ENCODE measurements at places on chromosomes 16 and 17.

DNA sequence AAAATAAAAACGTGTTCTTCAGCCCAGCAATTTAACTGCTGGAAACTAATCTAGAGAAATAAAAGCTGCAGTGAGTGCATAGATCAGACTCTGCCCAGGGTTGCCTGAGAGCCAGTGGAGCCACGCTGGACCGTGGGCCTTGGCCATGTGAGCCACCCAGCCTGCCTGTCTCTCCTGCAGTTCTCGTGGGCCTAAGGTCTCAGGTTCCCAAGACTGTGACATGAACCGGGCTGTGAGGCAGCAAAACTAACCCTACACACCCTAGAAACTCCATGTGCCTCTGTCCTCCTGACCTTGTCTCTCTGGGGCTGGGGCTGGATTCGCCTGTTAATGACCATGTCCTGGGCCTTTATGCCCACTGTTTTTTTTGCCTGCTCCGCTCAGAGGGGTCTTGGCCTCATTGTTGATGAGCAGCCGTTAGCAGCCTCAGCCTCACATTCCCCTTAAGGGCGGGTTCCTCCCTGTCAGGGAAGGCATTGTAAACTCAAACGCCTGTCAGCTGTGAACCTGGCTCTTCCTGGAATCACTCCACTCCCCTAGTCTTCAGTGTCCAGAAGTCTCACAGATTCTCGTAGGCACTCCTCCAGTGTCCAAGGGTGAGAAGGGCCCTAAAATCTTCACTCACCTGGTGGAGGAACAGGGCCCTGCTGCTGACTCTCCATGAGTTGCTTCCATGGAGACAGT lies 16.9 kb downstream of the C16orf90 start:
- no peak for DNase-seq

DNA sequence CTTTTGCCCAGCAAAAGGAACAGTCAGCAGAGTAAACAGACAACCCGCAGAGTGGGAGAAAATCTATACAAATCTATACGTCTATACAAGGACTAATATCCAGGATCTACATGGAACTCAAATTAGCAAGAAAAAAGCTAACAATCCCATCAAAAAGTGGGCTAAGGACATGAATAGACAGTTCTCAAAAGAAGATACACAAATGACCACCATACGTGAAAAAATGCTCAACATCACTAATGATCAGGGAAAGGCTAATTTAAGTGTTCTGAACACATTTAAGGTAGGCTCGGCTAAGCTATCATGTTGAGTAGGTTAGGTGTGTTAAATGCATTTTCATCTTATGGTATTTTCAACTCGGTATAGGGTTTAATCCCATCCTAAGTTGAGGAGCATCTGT lies 598.0 kb downstream of the WWOX start:
- DNase-seq = no peak

DNA sequence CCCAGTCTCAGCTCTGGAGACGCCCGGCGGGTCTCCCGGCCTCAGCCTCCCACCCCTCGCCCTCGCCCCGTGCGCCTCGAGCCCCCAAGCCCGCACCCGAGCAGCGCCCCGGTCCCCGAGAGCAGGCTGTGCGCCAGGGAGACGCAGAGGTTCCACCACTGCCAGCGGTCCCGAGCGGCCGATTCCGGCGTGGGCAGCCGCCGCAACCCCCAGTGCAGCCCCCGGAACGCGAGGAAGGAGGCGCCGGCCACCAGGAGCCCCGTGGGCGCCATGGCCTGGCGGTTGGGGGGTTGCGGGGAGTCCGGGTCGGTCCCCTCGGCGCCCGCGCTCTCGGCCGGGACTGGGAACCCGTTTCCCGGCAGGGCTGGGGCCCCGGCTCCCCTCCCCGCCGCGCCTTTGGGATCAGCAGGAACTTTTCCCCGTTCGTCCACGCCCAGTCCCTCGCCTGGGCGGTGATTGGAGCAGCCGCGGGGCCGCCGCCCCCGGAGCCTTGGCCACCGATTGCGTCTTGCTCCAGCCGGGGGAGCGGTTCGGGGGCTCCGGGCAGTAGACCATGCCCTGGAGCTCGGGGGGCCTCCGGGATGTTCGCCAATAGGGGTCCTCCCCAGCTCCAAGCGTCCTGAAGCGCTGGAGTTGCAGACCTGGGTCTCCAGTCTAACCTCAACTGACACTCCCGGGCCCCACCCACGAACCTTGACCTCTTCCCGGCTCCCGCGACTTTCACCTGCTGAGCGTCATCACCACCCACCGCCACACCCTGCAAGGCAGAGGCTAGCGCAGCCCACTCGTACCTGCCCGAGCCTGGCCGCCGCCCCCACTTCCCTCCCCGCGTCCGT lies at the start of gene TLCD2:
TLCD2 (minus strand) TSS at position 407 of the 836 bp plus-strand sequence; CDS start at position 272, 135 bp downstream.
- peak; percentile 81 for DNase-seq

GRCh38 chr17:81940538-81941483 lies 3.7 kb upstream of the PYCR1 start:
- DNase-seq = no peak

DNA sequence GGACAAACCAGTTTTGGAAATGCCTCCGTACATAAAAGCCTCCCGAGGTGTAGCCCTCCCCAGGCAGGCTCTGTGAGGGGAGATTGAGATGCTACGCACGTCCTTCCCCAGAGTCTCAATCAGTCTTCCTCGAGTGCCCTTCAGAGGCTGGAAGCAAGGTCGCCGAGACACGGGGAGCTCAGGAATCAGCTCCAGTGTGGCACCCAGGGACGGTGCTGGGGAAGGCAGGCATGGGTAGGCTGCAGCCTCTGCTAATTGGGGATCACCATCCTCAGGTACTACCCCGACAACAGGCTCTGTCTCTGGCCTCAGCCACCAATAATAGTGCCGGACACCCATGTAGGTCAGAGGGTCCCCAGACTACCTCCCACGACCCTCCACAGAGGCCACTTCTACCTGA lies 28.1 kb upstream of the GSG1L start:
- DNase-seq = no peak

GRCh38 chr17:74172700-74173099 lies 30.8 kb upstream of the RPL38 start:
- no peak for DNase-seq

DNA sequence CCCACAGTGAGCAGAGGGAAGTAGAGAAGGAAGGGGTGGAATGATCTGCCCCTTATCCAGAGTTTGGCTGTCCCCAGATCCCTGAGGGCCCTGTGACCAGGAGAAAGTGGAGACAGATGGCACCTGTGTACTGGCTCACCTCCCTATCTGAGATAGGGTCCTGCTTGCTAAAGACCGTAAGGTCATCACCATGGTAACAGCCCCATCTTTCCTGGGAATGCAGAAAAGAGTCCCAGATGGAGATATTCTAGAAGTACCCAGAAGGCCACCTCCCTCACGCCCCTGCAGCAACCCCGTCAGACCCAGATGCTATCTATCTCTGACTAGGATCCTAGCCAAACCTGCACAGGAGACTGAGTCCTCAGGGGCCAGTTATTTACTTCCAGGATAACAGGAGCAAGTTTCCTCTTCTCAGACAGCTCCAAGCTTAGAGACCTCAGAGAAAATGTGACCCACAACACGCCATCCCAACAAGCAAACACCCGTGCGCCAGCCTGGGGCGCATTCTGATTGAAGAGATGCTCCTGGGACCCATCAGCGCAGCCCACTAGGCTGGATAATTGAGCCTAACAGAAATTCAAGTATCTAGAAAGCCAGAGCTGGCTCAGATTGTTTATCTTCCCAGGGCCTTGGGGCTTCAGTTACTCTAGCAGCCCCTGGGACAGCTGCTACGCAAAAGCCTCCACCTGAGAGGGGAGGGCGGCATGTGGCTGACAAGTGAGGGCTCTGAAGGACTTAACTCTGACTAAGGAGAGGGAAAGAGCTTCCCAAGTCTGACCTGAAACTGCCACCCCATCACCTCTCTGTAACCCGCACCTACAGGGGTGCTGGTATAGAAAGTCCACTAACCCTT lies 1.9 kb downstream of the ORMDL3 start:
- no peak for DNase-seq

DNA sequence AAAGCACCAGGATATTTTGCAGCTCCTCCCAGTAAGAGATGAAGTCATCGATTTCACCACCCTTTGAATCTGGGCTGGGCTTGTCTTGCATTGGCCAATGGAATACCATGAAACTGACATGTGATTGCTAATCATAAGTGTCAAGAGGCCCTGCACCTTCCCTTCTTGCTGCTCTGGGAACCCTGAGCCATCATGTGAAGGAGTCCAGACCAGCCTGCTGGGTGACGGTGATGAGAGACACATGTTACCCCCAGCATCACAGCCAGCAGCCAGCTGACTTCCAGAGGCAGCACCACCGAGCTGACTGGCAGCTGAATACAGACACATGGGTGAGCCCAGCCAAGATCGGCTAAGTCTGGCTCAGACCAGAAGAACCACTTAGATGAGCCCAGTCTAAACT lies 43.6 kb upstream of the CACNG4 start:
- DNase-seq = no peak

GRCh38 chr17:83078378-83079351 lies 744 bp upstream of the METRNL start:
- no peak for DNase-seq

DNA sequence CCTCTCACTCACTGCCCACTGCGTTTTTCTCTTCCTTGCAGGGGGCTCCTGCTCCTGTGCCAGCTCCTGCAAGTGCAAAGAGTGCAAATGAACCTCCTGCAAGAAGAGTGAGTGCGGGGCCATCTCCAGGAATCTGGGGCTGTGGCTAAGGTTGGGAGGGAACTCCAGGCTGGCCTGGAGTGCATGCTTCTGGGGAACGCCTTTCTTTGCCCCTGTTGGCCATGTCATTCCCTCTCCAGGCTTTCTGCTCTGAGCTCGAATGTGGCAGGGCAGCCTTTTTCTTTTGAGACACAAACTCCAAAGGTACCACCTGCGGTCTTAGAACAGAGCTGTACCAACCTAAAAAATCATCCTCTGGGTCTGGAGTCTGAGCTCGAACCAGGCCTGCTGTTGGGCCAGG lies 7.4 kb upstream of the MT1E start:
- DNase-seq = no peak

DNA sequence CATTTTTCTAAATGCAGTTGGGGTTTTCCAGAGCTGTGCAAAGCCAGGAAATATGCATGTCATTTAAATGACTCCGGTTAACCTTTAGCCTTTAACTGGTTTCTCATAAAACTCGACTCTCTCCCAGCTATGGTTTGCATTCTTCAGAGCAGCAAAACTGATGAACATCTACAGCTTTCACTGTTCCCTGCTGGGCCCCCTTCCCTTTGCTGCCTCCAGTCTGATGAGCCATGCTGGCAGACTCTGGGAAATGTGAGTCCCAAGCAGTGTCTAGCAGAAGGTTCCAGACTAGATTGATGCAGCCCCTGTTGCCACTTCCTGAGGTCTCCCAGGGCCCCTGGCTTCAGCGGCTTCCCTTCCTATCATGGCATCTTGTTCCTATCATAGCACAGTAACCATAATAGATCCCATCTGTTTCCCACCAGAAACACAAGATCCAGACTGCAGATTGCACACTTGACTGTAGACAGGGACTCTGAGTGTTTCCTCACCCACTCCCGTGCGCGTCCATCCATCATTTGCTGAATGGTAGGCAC lies 135.4 kb downstream of the CLEC16A start:
- peak; percentile 54 for DNase-seq

GRCh38 chr16:81276323-81276722 lies 37.8 kb downstream of the BCO1 start:
- DNase-seq = no peak

DNA sequence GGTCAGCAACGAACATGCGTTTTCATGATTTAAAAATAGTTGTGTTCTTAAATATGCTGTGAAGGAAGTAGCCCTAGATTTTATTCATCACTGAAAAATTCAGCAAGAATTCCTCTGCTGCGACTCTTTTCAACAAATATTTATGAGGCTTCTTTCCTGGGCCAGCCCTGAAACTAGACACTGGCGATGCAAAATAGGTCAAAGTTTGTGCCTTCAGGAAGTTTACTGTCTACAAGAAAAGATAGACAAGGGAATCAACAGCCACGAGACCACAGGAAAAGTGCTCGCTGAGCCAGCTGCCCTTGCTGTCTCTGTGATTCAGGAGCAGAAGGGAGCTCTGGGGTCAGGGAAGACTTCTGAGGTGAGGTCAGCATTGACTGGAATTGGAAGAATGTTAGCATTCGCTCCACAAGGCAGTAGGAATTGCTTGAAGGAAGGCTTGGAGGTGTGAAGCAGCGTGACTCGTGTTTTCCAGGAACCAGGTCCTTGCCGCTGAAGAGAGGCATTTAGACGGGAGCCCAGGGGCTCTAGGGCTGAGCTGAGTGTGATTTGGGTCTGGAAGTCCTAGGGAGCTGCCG lies 1.9 kb upstream of the RPL26 start:
- DNase-seq = peak; percentile 42

DNA sequence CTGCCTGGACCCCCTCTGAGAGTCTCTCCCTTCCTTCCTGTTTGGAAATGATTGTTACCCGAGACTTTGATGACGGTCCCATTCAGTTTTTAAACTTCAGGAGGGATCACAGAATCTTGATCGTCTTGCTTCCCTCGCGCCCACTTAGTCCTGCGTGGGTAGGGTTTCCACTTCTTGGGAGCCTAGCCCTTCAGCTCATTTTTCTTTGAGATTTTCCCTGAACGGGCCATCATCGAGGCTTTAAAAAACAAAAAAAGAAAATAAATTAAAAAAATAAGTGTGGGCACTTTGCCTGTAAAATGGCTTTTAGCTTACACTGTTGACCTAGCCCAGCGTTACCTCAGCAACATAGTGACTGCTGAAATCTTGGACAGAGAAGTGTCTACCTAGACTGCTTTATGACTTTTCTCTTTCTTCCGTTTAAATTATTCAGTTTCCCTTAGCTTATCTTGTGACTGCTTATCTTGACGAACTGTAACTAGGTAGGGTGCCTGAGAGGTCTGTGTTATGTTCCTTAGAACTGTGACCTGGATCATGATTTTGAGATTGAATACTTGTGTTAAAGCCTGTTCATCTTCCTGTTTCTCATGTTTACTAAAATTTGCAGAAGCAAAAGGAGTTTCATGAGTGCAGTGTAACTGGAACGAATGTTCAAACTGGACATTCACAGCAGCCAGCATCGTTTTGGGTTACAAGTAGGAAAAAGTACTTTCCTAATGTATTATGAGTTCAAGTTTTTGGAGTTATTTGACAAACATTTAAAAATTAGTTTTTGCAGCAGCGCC lies 874 bp downstream of the WWP2 start:
- peak; percentile 26 for DNase-seq

DNA sequence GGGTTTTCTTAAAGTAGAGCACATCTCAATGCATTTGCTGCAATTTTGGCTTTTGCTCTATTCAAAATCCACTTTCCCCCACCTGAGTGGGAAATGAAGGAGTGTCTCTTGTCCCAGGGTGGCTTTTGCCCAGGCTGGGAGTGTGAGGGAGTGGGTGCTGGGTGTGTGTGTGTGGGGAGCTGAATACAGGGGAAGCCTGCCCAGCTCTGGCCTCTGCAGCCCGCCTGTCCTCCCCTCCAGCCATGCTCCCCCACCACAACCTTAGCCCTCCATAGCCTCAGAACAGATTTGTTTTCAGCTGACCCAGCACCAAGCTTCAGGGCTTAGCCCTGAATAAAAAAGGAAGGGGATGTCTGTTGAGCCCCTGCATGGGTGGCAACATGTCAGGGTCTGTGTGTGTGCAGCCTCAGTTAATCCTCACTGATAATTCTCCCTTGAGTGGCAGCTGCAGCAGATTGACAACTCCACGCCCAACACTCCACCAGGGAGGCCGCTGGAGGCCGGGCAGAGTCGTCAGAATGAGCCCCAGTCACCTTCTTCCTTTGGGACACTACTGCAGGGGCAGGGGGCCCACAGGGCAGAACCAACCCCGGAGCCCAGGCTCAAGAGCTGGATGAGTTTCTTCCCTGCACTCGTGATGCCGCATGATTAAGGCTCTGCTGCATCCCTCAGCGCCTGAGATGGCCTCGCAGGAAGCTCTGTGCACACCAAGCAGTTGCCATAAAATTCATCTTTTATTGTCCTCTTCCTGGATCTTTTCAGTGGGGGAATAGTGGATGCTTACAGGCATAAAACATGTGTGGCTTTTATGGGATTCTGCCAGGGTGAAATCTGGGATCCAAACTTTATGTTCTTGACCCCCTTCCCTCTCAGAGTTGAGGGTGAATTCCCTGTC lies 55.0 kb downstream of the SPACA3 start:
- DNase-seq = no peak

Data from myocyte (in vitro differentiated cells).